ENCODE measurements at places on chromosomes 11 and 22.

DNA sequence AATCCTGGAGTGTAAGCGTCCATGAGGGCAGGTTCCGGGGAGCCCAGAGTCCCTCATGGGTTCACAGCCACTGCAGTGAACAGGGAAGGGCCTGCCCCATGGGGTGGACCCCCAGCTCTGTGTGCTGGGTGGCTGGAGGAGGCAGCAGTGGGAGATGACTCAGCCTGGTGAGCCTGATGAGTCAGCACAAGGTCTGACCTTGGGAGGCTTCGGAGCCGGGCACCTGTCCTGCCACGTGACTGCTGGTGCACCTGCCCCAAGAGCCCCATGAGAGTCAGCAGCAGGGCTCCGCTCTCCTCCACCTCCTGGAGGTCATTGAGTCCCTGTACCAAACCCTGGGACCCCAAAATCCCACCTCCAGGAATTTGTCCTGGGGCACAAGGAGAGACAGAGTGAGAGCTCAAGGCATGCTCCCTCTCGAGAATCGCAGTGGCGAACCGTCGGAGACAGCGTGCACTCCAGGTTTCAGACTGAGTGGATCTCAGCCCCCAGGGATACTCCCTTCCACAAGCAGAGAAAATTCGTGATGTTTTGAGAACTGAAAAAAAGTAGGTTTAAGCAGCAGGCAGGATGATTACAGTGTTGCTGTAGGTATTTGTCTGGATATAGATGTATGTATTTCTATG lies 1221.7 kb downstream of the BRD1 start:
- DNase-seq = no peak

DNA sequence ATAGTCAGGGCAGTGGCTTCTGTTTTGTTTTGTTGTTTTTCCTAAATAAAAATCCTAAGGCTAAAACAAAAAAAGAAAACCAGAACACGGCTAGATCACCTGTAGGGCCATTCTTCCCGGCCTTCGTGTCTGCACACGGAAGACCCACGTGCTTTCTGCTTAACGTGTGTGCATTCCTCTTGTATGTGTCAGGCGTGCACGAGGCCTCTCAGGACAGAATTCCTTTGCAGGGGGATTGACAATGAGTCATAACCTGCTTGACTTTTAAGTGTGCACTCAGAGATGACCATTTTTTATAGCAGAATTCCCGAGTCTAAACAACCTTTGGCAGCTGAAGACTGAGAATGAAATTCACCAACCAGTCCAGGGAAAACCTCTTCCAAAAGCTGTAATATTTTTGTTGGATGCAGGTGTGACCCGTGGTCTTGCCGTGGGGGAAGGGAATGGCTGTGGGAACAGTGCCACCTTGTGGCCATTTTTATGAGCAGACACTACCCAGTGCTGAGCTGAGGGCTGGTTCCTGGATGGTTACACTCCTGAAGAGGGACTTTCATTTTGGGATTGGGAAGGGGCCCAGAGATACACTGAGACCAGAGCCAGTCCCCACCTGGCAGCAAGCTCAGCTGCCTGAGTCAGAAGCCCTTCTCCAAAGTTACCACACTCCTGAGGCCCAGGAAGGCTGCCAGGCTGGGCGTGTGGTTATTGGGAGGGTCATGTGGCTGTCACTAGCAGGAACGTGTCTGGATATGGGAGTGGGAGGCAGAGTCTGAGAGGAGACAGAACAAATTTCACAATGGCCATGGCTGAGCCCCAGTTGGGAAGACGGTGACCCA lies 35.7 kb upstream of the DKK3 start:
- DNase-seq = peak; percentile 61

DNA sequence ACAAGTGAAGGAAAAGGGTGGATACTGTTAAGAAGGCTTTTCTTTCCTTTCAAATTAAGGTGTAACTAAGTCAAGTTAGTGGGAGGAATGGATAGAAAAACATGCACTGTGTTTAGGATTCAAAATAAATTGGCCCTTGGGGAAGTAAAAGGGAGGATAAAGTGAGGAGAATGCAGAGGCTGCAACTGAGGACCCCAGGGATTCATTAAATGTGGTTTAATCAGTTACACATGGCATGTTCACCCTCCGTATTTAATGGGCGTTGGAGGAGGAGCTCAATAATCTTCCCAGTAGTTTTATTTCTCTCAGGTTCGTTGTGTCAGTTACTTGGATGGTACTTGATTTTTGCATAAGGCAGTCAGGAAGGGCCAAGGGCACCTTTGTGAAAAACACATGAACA lies 966.3 kb downstream of the JRKL start:
- DNase-seq = no peak

DNA sequence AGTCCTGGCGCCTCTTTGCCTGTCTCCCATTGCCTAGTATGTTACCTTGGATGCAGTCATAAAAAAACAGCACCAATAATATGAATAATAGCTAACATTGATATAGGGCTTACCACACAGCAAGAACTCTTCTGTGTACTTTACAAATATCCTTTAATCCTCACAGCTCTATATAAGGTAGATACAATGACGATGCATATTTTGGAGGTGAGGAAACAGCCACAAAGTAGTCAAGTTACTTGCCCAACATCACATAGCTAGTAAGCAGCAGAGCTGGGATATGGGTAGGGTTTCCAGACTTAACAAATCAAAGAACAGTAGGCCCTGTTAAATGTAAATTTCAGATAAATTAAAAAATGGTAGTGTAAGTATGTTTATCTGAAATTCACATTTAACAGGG lies 128.8 kb downstream of the ST3GAL4 start:
- DNase-seq = no peak
